Astrocyte of the cerebellum (primary cell): ENCODE measurements at places on chromosomes 1 and 21.

- DNase-seq, result no peak
Observed at GRCh38 chr1:210686841-210687240, 358.1 kb downstream of the HHAT start.

- peak; percentile 52 for DNase-seq
Observed at GRCh38 chr1:94541246-94542087, at the start of gene F3. Gene F3 (minus strand): TSS chr1:94541759. CDS start chr1:94541636, 123 bp downstream.

DNA sequence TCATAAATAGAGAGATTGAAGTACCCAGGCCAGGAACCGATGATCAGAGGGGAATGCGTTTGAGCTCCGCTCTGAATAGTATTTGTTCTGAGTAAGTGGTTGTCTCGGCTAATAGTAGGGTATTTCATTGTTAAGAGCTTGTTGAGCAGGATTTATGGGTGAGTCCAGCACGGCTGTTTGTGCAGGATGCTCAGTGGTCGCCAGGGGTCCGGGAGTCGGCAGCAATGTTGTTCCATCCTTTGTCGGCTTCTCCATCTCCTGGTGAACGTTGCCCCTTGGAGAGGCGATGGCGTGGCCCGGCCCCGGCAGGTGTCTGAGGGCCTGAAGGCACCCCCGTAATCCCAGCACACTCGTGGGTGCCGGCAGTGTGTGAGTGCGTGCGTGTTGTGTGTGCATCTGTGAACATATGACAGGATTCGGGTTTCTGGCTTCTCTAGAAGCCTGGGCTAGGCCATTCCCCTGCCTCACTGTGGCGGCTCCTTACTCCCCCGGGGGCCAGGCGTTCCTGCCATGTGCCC, 160.8 kb upstream of the ARHGEF16 start:
- no peak for DNase-seq

GRCh38 chr1:16628361-16629111, 15.2 kb upstream of the NBPF1 start:
- no peak for DNase-seq

DNA sequence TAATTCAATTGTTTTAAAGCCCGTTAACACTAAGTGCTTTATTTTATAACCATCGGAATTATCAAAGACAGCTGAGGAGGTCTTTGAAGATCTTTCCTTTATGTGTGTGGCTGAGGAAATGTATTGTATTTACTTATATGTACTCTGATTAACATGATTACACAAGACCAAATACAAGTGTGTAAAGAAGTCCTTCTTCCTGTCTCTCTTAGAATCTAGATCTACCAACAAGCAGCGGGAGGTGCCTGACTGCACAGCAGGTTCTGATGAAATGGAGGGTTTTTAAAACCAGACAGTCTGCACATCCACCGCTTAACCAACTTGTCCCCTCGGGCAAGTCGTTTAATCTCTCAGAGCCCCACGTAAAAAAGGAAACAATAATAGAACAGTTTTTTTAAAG, 240.5 kb upstream of the MAP1LC3C start:
- no peak for DNase-seq

- no peak for DNase-seq
Observed at GRCh38 chr1:8457760-8458381, 140.0 kb downstream of the SLC45A1 start.

GRCh38 chr1:161681879-161682278, 18.9 kb downstream of the FCGR2B start:
- DNase-seq, result no peak

DNA sequence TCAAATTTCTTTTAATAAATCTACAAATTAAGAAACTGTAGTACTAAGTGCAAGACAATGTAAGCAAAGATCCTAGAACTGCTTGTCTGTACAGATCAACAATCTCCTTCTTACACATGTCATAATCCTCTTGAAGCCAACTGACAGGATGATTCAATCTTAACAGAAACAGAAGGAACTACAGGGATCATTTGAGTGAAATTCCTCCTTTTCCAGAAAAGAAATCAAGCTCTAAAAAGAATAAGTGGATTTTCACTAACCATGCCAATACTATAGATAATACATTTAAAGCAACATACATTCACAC, 53.2 kb downstream of the RAB3GAP2 start:
- no peak for DNase-seq

- no peak for DNase-seq
Observed at GRCh38 chr1:30534551-30534940, 188.8 kb downstream of the MATN1 start.

- no peak for DNase-seq
Observed at GRCh38 chr1:149936992-149937705, 470 bp upstream of the MTMR11 start.

GRCh38 chr1:50095716-50096115, 13.0 kb upstream of the ELAVL4 start:
- DNase-seq, result no peak

GRCh38 chr1:182407724-182408123, 7.3 kb upstream of the TEDDM1 start:
- DNase-seq, result no peak

DNA sequence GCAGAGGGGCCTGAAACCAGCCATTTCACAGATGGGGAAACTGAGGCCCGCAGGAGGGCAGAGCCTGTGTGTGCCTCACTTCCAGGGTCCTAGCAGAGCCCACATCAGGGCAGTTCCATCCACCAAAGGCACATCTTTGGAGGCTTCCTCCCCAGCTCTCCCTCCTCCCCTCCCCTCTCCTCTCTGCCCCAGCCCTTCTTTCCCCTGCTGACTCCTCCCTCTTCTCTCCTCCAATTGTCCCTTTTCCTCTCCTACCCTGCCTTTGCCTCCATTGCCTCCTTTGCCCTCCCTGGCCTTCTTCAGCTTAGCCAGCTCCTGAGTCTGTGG, 56.6 kb downstream of the TMEM53 start:
- no peak for DNase-seq

DNA sequence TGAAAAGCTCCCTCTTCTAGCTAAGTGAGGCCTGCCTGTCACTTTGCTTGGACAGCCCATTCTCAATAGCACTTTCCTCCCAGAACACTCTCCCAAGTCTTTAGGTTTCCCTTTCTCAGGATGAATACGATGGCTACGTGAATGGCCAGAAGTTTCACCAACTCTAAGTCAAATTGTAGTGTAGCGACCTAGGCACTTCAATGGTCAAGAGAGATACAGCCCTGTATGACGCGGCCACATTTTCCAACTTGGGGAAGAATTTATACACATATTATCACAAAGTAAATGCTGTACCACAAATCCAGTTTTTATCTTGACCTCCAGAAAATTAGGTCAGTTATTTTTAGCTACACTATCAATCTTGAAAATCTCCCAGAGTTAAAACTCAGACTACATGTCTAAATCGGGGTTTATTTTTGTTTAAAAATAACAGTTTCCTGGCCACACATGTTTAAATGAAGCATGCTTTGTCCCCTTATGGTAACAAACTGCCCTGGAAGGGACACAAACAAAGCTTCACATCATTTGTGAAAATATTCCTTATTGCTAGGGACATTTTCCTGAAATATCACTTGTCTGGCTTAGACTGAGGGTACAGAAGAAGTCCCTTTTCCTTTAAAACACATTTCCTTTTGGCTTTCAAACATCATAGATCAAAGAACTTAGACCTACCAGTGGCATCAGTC, 192.6 kb downstream of the GABPA start:
- DNase-seq, result no peak

- DNase-seq, result peak; percentile 62
Observed at GRCh38 chr1:235513495-235514366, 9.5 kb upstream of the B3GALNT2 start.

- DNase-seq, result peak; percentile 1
Observed at GRCh38 chr1:153841463-153841994, 66.3 kb downstream of the SLC27A3 start.

- no peak for DNase-seq
Observed at GRCh38 chr1:5752746-5753548, 239.3 kb downstream of the NPHP4 start.

GRCh38 chr1:108560189-108560873, 431 bp downstream of the EEIG2 start:
- no peak for DNase-seq

- DNase-seq, result no peak
Observed at GRCh38 chr1:28927648-28928313, 13.4 kb downstream of the EPB41 start.

DNA sequence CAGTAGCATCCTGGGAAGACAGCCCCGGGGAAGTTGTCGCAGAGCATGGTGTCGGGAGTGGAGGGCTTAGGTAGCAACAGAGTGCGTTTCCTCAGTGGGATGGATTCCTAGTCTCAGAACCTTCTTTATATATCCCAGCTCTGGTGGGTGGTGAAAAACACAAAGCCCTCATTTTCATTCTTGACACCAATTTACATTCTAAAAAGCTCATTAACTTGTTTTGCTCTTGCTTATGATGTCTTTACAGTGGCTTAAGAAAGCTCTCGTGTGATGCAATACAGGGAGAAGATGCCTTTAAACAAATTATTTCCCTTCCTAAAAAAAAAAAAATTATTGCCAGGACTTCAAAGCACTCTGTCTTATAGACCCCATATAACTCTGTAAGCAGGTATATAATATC, at the start of gene KRTAP8-1:
Gene KRTAP8-1, minus strand, starts transcription at position 101 of the 400 bp plus-strand sequence. Its CDS starts 54 bp downstream, at position 47.
- no peak for DNase-seq

DNA sequence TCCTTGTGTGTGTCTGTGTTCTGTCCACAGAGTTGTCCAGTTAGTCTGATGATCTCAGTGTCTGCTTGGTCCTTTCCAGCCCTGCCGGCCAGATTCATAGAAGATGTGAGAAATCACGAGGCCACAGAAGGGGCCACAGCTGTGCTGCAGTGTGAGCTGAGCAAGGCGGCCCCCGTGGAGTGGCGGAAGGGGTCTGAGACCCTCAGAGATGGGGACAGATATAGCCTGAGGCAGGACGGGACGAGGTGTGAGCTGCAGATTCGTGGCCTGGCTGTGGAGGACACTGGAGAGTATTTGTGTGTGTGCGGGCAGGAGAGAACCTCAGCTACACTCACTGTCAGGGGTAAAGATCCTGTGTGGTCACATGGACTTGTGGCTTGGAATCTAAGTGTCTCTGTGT, 95.8 kb downstream of the OBSCN start:
- DNase-seq, result no peak

DNA sequence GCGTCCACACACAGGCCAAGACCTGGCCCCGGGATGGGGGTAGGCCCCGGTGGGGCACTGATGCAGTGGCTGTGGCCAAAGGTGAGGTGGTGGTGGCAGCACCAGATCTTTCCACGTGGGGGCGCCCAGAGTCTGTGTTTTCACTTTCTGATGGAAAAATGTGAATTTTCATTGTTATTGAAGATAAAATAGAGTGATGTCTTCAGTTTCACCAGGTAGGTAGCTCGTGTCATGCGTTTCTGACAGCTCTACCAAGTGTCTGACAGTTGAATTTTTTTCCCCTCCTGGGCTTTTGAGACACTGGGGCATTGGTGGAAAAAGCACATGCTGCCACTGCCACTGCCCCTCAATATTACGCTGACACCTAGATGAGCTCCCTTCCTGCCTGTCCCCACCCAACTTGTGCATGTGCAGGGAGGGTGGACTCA, 40.0 kb upstream of the MAGOH start:
- no peak for DNase-seq

DNA sequence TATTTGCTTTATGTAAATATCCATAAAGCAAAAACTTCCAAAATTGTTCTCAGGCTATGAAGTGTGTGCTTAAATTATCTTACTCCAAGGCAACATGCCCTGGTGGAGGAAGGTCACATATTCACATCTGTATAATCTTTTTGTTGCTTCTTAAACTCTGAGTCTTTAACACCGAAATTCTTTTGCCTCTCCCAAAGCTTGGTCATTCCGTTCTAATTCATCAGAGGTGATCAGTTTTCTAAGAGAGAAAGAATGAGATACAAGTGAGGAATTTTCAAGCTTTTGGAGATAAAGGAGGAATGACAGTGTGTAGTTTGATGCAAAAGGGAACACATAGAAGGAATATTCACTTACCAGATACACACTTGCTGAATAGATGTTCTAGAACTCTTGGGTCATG, 561.7 kb downstream of the LTN1 start:
- no peak for DNase-seq

- DNase-seq, result no peak
Observed at GRCh38 chr21:45465105-45465504, 60.1 kb downstream of the COL18A1 start.

- no peak for DNase-seq
Observed at GRCh38 chr21:40567501-40567900, 279.5 kb downstream of the DSCAM start.

DNA sequence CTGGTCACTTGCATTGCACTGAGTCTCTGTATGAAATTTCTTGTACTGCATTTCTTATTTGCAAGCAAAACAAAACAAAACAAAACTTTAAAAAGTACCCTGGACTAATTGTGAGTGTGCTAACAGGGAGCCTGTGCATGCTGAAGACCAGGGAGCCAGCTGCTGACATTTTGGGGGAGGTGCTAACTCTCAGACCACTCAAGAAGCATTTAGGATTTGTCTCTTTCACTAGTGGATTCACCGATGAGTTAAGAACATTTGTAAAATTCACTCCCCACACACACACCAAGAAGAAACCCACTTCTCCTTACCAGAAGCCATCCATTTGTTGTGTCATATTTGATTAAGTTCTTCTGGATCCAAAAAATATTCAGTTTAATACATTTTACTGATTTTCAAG, 95.7 kb upstream of the C1orf105 start:
- no peak for DNase-seq
